Hematopoietic multipotent progenitor cell treated with erythropoietin and hydrocortisone succinate and interleukin-3 and kit ligand, for 4 days (in vitro differentiated cells): ENCODE measurements at places on chromosomes 4 and X.

GRCh38 chrX:133991814-133992213 is 6.4 kb upstream of the GPC3 start:
- DNase-seq: no peak

- no peak for DNase-seq
Measured at GRCh38 chr4:141858437-141858836, 222.1 kb downstream of the IL15 start.

DNA sequence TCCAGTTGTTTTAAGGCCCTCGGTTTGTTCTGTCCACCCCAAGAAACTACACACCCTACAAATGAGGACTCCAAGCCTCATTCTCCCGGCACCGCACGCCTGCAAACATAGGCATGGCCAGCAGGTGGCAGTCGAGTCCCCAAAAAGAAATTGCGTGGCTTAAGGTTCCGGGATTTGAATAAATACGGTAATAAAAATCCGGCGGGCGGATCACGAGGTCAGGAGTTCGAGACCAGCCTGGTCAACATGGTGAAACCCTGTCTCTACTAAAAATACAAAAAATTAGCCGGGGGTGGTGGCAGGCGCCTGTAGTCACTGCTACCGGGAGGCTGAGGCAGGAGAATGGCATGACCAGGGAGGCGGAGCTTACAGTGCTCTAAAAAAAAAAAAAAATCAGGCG is 21.8 kb upstream of the CSF2RA start:
- peak; percentile 92 for DNase-seq

DNA sequence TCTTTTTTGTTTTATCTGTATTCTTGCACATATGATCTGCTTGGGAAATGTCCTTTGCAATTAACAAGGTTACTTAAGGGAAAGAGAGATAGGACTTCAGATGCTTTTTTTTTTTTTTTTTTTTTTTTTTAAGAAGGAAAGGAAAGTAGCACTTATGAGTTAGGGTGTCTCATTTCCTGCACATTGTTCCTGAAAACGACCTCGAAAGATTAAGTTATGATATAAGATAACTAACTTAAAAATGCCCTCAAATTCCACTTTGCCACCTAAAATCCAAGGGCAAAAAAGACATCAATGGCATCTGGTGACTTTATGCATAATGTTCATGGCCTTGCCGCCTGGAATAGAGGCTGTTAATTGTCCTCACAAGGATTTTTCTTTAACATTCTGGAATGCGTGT is 44.9 kb downstream of the PCDH7 start:
- peak; percentile 2 for DNase-seq

DNA sequence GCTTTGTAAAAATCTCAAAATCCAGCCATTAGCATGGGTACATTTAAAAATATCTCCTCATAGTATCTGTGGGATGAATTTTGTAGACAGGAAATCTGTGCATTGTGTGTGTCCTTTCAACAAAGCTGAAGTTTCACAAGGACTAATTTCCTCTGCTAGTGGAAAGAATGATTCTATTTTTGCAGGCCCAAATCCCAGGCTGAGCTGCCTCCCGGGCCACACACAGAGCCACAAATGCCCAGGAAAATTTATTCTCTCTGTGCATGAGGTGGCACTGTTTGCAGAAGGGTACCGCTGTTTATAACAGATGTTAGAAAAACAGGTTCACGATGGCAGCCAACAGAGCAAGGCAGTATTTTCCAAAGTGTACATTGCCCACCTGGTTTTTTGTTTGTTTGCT is 11.0 kb upstream of the VCX3B start:
- no peak for DNase-seq

- peak; percentile 81 for DNase-seq
Measured at GRCh38 chr4:128787509-128788311, 21.8 kb upstream of the JADE1 start.

GRCh38 chrX:25721564-25721963 is 416.6 kb upstream of the MAGEB18 start:
- DNase-seq: peak; percentile 17

DNA sequence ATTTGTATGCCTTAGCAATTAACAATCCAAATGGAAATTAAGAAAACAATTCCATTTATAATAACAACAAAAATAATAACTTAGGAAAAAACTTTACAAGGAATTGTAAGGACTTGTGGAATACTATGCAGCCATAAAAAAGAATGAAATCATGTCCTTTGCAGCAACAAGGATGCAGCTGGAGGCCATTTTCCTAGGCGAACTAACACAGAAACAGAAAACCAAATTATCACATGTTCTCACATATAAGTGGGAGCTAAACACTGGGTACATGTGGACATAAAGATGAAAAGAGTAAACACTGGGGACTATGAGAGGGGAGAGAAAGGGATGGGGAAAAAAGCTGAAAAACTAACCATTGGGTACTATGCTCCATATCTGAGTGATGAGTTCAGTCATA is 77.4 kb downstream of the WNK3 start:
- no peak for DNase-seq
